ENCODE measurements at places on chromosomes 3 and 15.

- no peak overlapping the region for H3K4me3 ChIP-seq
- H3K27me3 ChIP-seq, result no peaks in the 10 kb centered on the region
- peaks cover 9% of the 10 kb centered on the region for H3K4me1 ChIP-seq
- H3K36me3 ChIP-seq, result no peaks in the 10 kb centered on the region
- DNase-seq, result peak; percentile 68
Measured at GRCh38 chr15:52394118-52394517, 98.5 kb upstream of the MYO5C start.

DNA sequence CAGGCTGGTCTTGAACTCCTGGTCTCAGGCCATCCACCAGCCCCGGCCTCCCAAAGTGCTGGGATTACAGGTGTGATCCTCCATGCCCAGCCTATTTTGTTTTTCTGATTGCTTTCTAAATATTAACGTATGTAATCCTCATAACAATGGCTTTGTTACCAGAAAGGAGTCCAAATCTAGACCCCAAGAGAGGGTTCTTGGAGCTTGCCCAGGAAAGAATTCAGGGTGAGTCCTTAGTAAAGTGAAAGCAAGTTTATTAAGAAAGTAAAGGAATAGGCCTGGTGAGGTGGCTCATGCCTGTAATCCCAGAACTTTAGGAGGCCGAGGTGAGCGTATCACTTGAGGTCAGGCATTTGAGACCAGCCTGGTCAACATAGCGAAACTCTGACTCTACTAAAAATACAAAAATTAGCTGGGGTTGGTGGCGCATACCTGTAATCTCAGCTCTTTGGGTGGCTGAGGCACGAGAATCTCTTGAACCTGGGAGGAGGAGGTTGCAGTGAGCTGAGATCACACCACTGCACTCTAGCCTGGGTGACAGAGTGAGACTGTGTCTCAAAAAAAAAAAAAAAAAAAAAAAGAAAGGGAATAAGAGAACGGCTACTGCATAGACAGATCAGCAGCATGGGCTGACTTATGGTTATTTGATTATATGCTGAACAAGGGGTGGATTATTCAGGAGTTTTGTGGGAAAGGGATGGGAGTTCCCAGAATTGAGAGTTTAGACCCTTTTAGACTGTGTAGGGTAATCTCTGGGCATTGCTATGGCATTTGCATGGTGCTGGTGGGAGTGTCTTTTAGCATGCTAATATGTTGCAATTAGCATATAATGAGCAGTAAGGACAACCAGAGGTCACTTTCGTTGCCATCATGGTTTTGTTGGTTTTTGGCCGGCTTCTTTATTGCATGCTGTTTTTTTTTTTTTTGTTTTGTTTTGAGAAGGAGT is 36.1 kb downstream of the TYRO3 start:
- H3K27me3 ChIP-seq, result no peaks in the 10 kb centered on the region
- DNase-seq, result no peak
- H3K27ac ChIP-seq, result no peak overlapping the region

- DNase-seq, result no peak
- H3K27ac ChIP-seq, result no peak overlapping the region
- H3K27me3 ChIP-seq, result no peaks in the 10 kb centered on the region
- no peaks in the 10 kb centered on the region for H3K36me3 ChIP-seq
- H3K4me1 ChIP-seq, result no peaks in the 10 kb centered on the region
Measured at GRCh38 chr3:102449341-102449740, 14.5 kb downstream of the ZPLD1 start.

DNA sequence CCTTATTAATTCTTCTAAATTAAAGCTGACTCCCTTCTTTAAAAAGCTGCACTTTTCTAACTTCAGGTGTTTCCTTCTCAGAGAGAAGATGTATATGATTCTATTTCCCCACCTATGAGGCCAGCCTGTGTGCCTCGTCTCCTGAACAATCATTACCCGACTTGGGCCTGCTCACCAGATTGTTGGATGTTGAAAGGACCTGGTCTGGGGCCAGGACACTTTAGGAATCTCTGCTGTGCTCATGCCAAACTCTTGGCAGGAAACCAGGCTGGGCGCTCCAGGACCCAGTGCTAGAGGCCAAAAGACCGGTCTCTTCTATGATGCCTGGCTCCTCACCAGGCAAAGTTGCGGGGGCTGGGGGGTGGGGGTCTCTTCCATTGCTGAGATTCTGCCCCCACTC is 16.9 kb upstream of the LRRC31 start:
- H3K4me1 ChIP-seq, result no peaks in the 10 kb centered on the region
- H3K36me3 ChIP-seq, result no peaks in the 10 kb centered on the region
- H3K27ac ChIP-seq, result no peak overlapping the region
- H3K27me3 ChIP-seq, result no peaks in the 10 kb centered on the region
- DNase-seq, result no peak
